ENCODE measurements at places on chromosomes 13 and 19.

DNA sequence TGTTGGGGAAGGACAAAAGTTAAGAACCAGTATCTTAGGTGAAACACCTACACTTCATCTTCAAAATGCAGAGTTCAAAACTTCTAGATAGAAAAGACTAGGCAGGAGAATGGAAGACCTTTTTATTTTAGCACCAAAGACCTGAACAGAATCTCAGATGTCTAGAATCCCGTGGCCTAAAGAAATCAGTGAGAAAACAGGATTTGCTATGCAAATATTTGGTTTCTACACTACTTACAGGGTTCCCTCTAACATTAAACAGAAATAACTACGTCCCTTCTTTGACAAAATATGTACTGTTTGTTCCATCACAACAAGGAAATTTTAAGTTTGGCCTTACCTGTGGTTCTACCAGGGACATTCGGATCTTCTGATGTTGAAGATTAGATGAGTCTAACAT is 21.5 kb downstream of the DIS3 start:
- no peak for DNase-seq

DNA sequence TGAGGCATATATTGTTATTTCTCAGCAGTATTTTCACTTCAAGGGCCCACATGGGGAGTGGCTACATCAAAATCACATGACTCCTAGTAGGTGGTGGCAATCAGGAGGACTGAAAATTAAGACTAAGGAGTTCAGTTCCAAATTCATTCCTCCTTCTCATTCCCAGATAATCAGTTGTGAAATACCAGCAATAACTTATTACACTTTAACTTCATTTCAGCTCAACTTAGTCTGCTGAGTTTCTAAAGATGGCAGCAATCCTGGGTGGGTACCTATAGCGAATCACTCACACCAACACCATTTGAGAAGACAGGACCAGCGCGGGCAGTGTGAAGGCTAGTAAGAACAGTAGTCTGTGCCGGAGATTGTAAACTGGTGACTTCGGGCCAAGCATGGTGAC is 63.9 kb upstream of the SLC10A2 start:
- no peak for DNase-seq

- no peak for DNase-seq
Observed at GRCh38 chr19:1503925-1504773, 8.7 kb downstream of the ADAMTSL5 start.

- peak; percentile 47 for DNase-seq
Observed at GRCh38 chr19:1102407-1103131, 1.2 kb upstream of the GPX4 start.

DNA sequence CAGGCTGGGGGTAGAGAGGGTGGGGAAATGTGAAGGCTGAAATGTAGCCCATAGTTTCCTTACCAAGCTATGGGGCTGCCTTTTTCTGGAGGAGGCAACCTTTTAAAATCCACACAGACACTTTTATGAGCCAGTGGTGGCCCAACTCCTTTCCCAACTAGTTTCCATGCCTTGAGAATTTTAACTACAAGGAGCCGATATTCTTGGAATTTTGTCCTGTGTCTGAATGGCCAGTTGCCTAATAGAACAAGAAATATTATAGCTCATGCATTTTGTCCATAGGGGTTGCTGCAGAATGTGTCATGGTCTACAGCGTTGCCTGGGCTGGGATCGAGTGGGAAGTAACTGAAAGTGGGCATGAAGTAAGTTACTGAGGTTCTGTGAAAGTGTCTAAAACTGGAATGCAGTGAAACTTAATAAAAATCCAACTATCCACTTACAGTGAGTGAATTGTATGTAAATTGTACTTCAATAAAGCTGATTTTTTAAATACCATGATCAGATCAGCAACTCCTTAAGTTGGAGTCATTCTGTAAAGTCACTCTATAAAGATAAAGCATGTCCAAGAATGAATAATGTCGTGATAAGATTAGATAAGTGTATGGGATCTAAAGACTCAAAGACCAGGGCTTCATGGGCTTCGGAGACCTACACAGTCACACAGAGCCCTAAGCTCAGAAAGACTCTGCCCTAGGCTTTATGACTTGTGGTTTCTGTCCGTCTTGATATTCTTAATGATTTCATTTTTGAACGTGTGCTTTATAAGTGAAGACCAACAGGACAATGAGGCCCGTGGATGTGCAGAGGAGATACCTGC is 122.6 kb upstream of the FNDC3A start:
- no peak for DNase-seq

DNA sequence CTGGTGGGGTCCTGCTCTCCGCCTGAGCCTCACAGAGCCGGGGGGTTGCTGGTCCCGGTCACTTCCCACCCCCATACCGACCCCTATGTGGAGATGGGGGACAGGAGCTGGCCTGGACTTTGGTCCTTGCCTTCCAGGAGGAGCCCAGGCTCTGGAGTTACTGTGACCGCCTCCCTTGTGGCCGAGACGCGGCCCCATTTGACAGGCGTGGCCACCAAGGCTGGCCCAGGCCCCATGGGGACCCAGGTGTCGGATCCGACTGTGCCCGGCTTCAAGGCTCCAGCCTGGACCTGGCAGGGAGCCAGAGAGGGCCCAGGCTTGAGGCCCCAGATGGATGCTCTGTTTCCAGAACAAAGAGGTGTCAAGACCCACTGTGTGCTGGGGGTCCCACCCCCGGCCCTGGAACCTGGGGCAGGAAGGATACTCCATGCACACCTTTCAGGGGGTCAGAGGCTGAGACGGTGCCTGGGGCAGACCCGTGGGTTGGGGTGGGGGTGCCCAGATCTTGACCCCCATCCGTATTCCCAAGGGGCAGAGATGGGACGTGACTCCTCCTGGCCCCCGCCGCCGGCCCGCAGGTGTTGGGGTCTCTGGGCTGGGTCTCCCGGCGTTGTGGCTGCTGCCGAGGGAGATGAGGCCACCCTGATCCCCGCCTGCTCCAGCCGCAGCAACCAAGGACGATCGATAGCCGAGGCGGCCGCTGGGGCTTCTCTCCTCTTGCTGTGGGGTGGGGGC is 47.8 kb upstream of the TCF3 start:
- no peak for DNase-seq
